ENCODE measurements at places on chromosomes 4 and X.

- DNase-seq: no peak
- no peak overlapping the region for H3K27ac ChIP-seq
- no peaks in the 10 kb centered on the region for H3K36me3 ChIP-seq
- H3K27me3 ChIP-seq: no peaks in the 10 kb centered on the region
Measured at GRCh38 chrX:4878640-4879039, 1165.2 kb upstream of the PRKX start.

- DNase-seq: no peak
- no peak overlapping the region for H3K27ac ChIP-seq
- no peaks in the 10 kb centered on the region for H3K27me3 ChIP-seq
- no peaks in the 10 kb centered on the region for H3K36me3 ChIP-seq
Measured at GRCh38 chr4:169050284-169050683, 40.2 kb upstream of the CBR4 start.

GRCh38 chr4:4763822-4764557 is 95.5 kb upstream of the MSX1 start:
- no peak overlapping the region for H3K4me3 ChIP-seq
- H3K36me3 ChIP-seq: no peaks in the 10 kb centered on the region
- H3K4me1 ChIP-seq: no peaks in the 10 kb centered on the region
- H3K27ac ChIP-seq: no peak overlapping the region
- DNase-seq: no peak
- no peaks in the 10 kb centered on the region for H3K27me3 ChIP-seq

GRCh38 chrX:56802428-56802827 is 73.4 kb downstream of the NBDY start:
- DNase-seq: no peak
- H3K4me3 ChIP-seq: no peak overlapping the region
- H3K27ac ChIP-seq: no peak overlapping the region

DNA sequence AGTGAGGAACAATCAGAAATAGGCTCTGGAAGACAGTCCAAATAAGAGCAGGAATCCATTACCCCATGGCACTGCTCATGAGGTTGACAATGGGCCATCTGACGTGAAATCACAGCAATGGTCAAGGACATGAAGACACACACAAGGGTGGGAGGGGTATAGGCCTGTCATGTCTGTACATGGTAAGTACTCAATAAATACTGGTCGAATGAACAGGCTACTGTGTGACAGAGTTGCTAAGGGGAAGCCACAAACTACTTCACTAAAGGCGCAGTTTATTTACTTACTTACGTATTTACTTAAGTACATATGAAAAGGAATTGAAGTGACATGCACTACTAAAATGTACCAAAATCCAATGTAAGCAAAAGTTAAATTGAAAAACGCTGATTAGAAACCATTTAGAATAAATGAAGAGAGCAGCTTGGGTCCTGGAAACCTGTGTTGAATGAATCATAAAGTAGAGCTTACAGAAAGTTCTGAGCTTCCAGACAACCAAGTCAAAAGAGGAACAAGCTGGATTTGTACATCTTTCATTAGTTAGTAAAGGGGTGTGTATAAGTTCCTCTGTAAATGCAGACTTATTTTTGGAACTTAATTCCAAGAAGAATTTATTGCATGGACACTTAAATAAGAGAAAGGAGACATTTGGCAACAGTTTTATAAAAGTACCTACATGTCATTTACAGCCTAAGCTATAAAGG is 32.7 kb downstream of the ALPK1 start:
- no peaks in the 10 kb centered on the region for H3K36me3 ChIP-seq
- no peak for DNase-seq
- H3K4me1 ChIP-seq: no peaks in the 10 kb centered on the region
- H3K4me3 ChIP-seq: no peak overlapping the region

DNA sequence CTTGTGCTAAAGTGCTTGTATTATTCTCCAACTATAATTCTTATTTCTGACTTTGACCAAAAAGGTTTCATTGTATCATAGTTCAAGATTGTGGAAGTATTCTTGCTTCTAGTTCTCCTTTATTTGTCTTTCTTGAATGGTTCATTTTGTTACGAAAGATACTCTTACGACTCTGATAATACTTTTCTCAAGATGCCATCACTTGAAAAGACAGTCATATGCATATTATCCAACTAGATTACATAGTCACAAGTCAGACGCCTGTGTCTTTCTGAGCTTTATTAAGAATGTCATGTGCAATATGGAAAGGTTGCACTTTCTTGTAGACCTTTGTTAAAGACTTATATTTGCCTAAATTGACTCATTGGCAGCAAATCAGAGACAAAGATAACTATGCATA is 71.4 kb upstream of the HPGD start:
- no peaks in the 10 kb centered on the region for H3K4me1 ChIP-seq
- H3K4me3 ChIP-seq: no peak overlapping the region

DNA sequence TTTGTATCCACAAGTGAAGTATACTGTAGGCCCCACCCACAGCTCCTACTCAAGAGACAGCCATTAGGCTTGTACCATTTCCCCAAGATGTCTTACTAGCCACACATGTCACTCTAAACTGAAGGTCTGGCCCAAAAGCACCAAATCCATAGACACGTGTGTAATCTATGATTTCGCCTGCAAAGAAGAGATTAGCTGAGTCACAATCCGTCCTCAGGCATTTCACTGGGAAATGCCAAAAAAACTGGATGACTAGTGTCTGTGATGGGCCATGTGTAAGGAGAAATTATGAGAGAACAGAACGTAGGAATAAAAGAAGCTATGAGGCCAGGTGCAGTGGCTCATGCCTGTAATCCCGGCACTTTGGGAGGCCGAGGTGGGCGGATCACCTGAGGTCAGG is 21.9 kb upstream of the RP2 start:
- H3K4me3 ChIP-seq: no peak overlapping the region
- H3K27ac ChIP-seq: no peak overlapping the region
- DNase-seq: no peak
- H3K27me3 ChIP-seq: no peaks in the 10 kb centered on the region
- H3K36me3 ChIP-seq: no peaks in the 10 kb centered on the region

GRCh38 chr4:109465069-109465468 is 31.5 kb downstream of the SEC24B start:
- H3K4me1 ChIP-seq: peaks cover 5% of the 10 kb centered on the region
- H3K27ac ChIP-seq: no peak overlapping the region
- H3K27me3 ChIP-seq: no peaks in the 10 kb centered on the region
- H3K36me3 ChIP-seq: peaks cover 4% of the 10 kb centered on the region
- no peak overlapping the region for H3K4me3 ChIP-seq
- DNase-seq: no peak

DNA sequence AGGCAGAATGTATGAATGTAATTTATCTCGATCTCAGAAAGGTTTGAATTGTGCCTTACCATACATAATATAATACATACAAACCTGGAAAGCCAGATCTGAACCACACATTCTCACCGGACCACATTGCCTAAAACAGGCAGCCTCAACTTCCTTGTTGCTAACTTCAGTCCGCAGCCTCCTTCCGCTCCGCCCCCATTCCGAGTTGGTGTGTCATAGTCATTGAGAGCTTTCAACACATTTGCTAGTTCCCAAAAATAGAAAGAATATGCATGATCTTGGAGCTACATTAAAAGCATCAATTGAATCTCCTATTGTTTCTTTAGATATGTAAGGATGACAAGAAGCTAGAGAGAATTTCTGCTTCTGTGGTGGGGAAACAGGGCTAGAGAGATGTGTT is 127.2 kb downstream of the ARHGEF9 start:
- no peak for DNase-seq
- no peaks in the 10 kb centered on the region for H3K36me3 ChIP-seq
- no peaks in the 10 kb centered on the region for H3K27me3 ChIP-seq
- no peak overlapping the region for H3K4me3 ChIP-seq

DNA sequence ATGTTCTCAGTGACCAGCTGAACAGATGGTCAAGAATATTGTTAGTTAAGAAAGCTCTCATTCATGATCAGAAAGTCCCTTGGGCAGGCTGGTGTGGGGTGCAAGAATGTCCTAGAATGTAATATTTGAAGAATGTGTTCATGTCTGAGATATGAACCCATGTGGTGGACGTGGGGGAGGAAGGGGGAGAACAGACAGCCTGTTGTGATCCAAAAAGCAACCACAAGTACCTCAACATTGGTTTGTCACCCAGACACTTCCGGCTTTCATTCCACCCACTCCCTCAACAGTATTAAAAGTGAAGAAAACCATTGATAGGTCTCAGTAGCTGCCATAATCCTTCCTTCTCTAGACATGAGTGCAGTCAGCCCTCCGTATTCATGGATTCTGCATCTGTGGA is 82.2 kb downstream of the MAML3 start:
- DNase-seq: peak; percentile 78
- no peaks in the 10 kb centered on the region for H3K27me3 ChIP-seq
- H3K27ac ChIP-seq: peak overlapping the region; percentile 54
- peak overlapping the region; percentile 33 for H3K4me3 ChIP-seq
- H3K4me1 ChIP-seq: peaks cover 18% of the 10 kb centered on the region

GRCh38 chr4:152460488-152460887 is 75.4 kb downstream of the FBXW7 start:
- H3K4me3 ChIP-seq: no peak overlapping the region
- H3K36me3 ChIP-seq: no peaks in the 10 kb centered on the region
- H3K27ac ChIP-seq: no peak overlapping the region

DNA sequence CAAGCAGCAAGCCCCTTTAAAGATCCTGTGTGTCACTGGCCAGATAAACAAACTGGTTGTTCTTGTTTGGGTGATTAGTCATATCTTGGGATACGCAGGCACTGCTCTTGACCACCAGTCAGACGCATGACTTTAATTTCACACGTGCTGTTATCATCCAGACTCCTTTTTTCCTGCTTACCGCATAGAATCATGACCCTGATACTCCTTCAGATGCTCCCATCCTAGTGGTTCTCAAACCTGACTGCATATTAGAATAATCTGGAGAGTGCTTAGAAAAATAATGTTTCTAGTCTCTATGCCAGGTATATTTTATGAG is 78.8 kb downstream of the CLDN22 start:
- no peak for DNase-seq
- no peaks in the 10 kb centered on the region for H3K27me3 ChIP-seq
- H3K36me3 ChIP-seq: no peaks in the 10 kb centered on the region
- no peak overlapping the region for H3K27ac ChIP-seq

- no peak overlapping the region for H3K4me3 ChIP-seq
- H3K27ac ChIP-seq: no peak overlapping the region
- no peaks in the 10 kb centered on the region for H3K4me1 ChIP-seq
- no peaks in the 10 kb centered on the region for H3K36me3 ChIP-seq
- no peaks in the 10 kb centered on the region for H3K27me3 ChIP-seq
Measured at GRCh38 chr4:24002330-24002966, 112.6 kb upstream of the PPARGC1A start.

GRCh38 chr4:34466411-34466810 is 1777.9 kb downstream of the ARAP2 start:
- no peak overlapping the region for H3K4me3 ChIP-seq
- no peak overlapping the region for H3K27ac ChIP-seq
- H3K27me3 ChIP-seq: no peaks in the 10 kb centered on the region
- DNase-seq: no peak
- no peaks in the 10 kb centered on the region for H3K4me1 ChIP-seq

- H3K4me1 ChIP-seq: no peaks in the 10 kb centered on the region
- no peak overlapping the region for H3K4me3 ChIP-seq
- H3K36me3 ChIP-seq: peaks cover 5% of the 10 kb centered on the region
- H3K27me3 ChIP-seq: no peaks in the 10 kb centered on the region
Measured at GRCh38 chr4:105230287-105230686, 83.6 kb downstream of the TET2 start.

DNA sequence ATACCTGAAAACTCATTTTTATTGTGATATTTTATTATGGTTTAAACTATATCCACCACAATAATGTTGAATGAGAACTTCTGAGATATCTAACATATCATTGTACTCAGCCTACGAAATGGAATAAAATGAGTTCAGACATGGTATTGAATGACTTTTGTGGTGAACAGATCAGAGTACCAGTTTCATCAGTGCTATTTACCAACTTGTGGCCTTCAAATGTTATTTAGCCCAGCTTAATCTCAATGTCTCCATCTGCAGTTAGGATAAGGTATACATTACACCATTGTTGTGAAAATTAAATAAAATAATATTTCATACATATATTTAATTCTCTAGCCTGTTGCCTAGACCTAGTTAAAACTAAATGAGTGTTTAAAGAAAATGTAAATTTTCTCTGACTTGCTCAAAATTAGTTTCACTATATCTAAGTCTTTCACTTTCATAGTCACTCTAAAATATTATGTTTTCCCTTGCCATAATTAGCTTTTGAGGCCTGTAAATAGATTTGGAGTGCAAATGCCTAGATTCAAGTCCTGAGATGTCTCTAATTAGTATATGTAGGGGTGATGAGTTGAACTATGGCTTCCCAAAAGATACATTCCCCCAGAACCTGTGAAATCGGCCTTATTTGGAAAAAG is 594.2 kb downstream of the STPG2 start:
- H3K27me3 ChIP-seq: no peaks in the 10 kb centered on the region
- DNase-seq: no peak
- no peak overlapping the region for H3K27ac ChIP-seq

- H3K27me3 ChIP-seq: no peaks in the 10 kb centered on the region
- no peaks in the 10 kb centered on the region for H3K4me1 ChIP-seq
- no peak overlapping the region for H3K4me3 ChIP-seq
- H3K27ac ChIP-seq: no peak overlapping the region
- H3K36me3 ChIP-seq: no peaks in the 10 kb centered on the region
Measured at GRCh38 chr4:19152264-19152663, 1099.4 kb upstream of the SLIT2 start.

DNA sequence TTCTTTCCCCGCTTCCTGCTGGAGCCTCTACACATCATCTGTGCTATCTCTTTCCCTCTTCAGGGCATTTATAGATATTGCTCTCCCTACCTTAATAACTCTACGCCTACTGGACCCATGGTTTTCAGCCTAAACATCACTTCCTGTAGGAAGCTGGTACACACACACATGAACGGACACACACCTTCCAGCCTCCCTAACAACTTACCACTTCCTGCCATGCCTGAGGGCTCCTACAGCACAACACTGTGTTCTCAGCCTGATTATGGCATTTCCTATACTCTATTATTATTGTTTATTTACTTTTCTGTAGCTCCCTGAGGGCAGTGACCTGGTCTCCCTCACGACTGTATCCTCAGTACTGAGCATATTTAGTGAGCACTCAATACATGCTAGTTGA is 163.6 kb upstream of the MAP3K15 start:
- peak; percentile 19 for DNase-seq
- no peaks in the 10 kb centered on the region for H3K27me3 ChIP-seq
- H3K4me3 ChIP-seq: no peak overlapping the region
- peak overlapping the region; percentile 53 for H3K27ac ChIP-seq

GRCh38 chrX:41265615-41266014 is 68.3 kb upstream of the DDX3X start:
- H3K4me3 ChIP-seq: peak overlapping the region; percentile 20
- H3K27me3 ChIP-seq: no peaks in the 10 kb centered on the region
- no peak overlapping the region for H3K27ac ChIP-seq
